ENCODE measurements at places on chromosomes 3 and 15. TPM values are rescaled to one million over a fixed set of nuclear protein-coding genes. Genes with fewer than 3 reads are reported as not detected.

Gene C3orf20
- total RNA-seq: 0.10 TPM

Gene ATP13A5
- total RNA-seq: not detected

Gene CD96
- total RNA-seq: 0.20 TPM

GRCh38 chr3:182292591-182292990, 500.7 kb upstream of the ATP11B start:
- DNase-seq: no peak
- no peaks in the 10 kb centered on the region for H3K4me1 ChIP-seq
- no peak overlapping the region for H3K27ac ChIP-seq
- H3K27me3 ChIP-seq: peaks cover 4% of the 10 kb centered on the region
- H3K36me3 ChIP-seq: no peaks in the 10 kb centered on the region

GRCh38 chr15:66960519-66960918, 104.9 kb upstream of the SMAD3 start:
- H3K27me3 ChIP-seq: no peaks in the 10 kb centered on the region
- H3K36me3 ChIP-seq: no peaks in the 10 kb centered on the region
- H3K4me1 ChIP-seq: peaks cover 23% of the 10 kb centered on the region
- no peak overlapping the region for H3K4me3 ChIP-seq
- no peak overlapping the region for H3K27ac ChIP-seq

Data from heart right ventricle (tissue), 16 donors.